ENCODE measurements at places on chromosomes 7 and 10.

DNA sequence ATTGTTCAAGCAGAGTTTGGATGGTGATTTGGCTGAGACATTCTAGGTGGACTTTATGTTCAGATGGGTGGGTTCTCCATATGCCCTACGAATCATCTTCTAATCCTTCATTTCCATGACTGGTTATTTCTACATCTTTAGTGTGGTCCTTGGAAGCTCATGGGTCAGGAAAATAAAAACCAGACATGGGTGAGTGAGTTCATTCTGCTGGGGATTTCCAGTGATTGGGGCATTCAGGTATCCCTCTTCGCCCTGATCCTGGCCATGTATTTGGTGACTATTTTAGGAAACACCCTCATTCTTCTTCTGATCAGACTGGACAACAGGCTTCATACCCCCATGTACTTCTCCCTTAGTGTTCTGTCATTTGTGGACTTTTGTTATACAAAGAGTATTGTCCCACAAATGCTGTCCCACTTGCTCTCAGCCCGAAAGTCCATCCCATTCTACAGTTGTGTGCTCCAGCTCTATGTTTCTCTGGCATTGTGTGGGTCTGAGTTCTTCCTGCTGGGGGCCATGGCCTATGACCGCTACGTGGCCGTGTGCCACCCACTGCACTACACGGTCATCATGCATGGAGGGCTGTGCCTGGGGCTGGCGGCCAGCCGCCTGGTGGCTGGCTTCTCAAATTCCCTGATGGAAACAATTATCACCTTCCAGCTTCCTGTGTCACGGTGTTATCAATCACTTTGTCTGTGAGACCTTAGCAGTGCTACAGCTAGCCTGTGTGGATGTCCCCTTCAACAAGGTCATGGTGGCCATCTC is 19.2 kb upstream of the OR6B1 start:
- no peak for DNase-seq

GRCh38 chr10:80421050-80421706 is 12.8 kb downstream of the PRXL2A start:
- no peak for DNase-seq

DNA sequence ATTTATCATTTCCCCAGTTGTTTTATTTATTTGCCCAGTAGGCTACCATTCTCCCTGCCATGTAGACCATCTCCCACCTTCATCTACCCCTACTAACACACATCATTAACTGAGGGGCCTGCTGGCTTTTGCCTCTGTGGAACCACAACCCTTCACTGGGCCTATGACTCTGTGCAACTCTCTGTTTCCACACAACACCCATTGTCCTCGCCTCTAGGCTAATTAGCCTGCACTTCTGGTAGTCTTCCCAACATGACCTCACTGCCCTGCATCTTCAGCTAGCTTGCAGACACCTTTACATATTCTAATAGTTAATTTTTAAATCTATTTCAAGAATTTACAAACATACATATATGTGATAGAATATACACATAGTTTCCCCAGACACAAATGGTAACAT is 7.5 kb downstream of the ANKIB1 start:
- no peak for DNase-seq

DNA sequence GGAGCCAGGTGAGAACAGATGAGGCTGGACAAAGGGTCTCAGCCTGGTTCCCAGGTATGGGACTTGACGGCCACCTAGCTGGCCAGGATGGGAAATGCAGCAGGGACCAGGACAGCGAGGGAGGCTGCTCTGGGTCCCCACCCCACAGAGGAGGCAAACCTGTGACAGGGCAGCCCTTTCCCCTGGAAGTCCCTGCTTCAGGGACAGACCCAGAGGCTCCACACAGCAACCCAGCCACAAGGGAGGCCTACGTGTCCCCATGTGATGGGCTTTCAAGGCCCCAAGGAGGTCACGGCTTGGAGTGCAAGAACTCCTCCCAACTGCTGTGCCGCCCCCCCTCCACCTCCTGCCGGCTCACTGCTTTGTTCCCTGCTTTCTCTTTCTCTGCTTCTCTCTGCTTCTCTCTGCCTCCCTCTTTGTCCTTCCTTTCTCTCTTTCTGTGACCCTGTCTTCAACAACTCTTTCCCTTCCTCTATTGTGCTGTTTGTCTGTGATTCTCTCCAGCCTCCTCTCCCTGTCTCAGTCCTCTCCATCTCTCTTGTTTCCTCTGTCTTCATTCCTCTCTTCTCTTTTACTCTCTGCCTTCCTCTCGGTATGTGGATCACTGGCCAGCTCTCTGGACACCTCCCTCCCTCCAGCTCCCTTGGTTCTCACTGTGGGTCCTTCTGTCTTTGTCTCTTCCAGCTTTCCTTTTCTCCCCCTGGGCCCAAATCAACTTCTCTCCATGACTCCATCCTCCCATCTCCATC is 9.6 kb upstream of the EIF5AL1 start:
- no peak for DNase-seq

DNA sequence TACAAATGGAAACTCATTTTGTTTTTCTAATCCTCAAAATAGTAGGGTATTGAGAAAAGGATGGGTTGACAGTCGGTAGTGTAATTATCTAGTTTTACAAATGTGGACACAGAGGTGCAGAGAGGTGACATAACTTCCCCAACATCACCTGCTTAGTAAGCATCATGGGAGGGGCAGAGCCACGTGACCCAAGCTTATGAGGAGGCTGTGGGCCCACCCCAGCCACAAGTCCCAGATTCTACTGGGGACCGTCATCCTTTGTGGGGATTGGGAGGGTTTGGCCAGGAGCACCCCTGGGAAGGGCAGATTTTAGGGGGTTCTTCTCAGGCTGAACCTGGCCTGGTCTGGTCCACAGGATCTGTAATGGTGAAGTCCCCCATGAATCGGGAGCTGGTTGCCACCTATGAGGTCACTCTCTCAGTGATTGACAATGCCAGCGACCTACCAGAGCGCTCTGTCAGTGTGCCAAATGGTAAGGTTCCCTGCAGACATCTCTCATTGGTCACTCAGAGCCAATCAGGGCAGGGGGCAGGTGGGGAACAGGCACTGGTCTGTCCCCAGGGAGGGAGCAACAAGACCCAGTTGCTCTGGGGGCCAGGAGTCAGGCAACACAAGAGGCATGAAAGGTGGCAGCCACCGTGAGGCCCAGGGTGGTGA is 23.6 kb upstream of the VSIR start:
- no peak for DNase-seq

GRCh38 chr10:78017856-78018255 is 11.5 kb downstream of the POLR3A start:
- DNase-seq = no peak

DNA sequence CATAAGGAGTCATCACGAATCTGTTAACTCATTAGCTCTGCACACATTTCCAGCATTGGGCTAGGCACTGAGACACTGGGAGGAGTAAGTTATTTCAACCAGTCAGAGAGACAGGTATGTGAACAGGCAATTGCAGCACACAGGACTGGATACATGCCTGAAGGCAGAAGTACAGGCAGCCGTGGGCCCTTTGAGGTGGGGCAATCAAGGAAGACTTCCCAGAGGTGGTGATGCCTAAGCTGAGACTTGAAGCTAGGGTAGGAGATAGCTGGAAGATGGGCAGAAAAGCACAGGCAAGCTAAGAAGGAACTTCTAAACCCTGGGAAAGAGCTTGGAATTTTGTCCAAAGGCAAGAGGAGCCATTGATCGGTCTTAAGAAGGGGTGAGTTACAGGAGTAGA is 249.7 kb downstream of the EMX2 start:
- no peak for DNase-seq

- DNase-seq = no peak
Measured at GRCh38 chr10:25068152-25069058, 52.0 kb downstream of the THNSL1 start.

DNA sequence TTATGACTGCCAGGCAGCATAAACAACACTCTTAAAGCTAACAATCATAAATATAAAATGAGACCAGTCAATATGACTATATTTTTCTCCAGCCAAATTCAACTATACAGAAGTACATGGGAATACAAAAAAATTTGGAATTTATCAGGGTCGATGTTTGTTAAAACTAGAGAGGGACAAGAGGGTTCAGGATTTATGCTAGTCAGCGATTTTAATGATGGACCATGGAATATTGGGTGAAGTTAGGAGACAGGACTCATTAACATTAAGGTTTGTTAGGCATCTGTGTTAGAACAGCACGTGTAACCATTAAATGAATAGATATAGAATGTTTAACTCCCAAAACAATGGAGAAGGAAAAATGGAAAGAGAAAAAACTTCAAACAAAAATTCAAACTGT is 146.2 kb downstream of the SEM1 start:
- no peak for DNase-seq

- no peak for DNase-seq
Measured at GRCh38 chr7:37432281-37432920, 16.3 kb downstream of the ELMO1 start.

- DNase-seq = no peak
Measured at GRCh38 chr7:20153999-20154398, 63.2 kb downstream of the MACC1 start.

DNA sequence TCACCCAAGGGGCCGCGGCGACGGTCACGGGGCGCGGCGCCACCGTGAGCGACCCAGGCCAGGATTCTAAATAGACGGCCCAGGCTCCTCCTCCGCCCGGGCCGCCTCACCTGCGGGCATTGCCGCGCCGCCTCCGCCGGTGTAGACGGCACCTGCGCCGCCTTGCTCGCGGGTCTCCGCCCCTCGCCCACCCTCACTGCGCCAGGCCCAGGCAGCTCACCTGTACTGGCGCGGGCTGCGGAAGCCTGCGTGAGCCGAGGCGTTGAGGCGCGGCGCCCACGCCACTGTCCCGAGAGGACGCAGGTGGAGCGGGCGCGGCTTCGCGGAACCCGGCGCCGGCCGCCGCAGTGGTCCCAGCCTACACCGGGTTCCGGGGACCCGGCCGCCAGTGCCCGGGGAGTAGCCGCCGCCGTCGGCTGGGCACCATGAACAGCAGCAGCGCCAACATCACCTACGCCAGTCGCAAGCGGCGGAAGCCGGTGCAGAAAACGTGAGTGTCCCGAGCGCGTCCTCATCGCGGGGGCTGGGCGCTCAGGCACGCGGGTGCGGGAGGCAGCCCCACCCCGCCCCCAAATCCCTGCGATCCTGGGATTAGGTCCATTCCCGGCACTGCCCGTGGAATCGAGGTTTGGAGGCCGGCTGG is 509 bp downstream of the AHR start:
- DNase-seq = no peak

- DNase-seq = no peak
Measured at GRCh38 chr7:94087664-94088352, 83.7 kb upstream of the BET1 start.

- DNase-seq = no peak
Measured at GRCh38 chr7:4037877-4038276, 644.2 kb upstream of the FOXK1 start.

- no peak for DNase-seq
Measured at GRCh38 chr7:116193329-116194087, 16.8 kb upstream of the TES start.

DNA sequence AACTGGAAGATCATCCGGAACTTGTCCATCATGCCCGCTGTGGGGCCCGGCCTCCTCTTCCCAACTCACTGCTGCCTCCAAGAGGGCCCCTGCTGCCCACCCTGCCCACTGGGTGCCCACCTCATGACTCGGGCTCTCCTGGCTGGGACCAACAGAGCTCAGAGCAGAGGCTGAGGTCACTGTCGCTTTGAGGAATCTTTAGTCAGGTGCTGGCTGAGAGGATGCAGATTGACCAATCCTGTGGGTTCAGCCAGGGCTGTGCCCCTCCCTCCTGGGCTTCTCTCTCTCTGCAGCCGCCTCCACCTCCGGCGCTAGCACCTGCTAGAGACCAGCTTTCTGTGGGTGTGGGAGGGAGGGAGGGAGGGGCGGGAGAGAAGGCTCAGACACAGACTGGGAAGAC is at the start of gene CALHM1:
CALHM1 (minus strand) TSS at position 181 of the 400 bp plus-strand sequence; CDS start at position 32, 149 bp downstream.
- no peak for DNase-seq

DNA sequence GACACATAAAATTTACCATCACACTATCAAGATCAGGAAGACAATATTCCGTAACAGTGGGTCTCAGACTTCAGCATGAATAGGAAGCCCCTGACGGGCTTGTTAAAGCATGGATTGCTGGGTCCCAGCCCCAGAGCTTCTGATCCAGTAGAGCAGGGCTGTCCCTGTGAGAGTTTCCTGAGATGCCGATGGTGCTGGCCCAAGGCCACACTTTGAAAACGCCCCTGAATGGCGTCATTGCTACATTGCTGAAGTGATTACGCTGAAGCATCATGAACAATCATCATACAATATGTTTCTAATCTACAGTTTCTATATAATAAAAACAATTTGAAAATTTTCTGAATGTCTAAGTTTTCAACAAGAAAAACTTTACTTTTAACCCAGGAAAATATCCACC is 38.0 kb upstream of the TMEM72 start:
- no peak for DNase-seq

GRCh38 chr7:131071786-131072504 is 255.7 kb upstream of the MKLN1 start:
- DNase-seq = no peak

DNA sequence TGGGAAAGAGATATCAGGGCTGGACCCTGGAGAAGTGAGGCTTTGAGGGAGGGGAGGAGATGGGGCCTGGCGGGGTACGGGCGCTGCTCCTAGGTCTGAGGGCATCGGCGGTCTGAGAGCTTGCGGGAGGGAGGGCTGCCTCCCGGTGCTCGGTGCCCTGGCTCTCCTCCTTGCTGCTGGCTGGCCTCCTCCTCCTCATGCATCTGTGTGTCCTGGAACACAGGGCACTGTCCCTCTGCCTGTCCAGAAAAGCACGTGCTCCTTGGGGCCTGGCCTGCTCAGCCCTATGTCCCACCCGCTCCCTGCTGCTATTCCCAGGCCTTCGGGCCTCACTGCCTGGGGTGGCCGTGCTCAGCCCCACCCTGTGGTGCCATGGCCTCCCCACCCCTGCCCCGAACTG is 166.9 kb downstream of the RNF216 start:
- DNase-seq = no peak

- no peak for DNase-seq
Measured at GRCh38 chr10:86203162-86203905, 163.3 kb downstream of the GRID1 start.

GRCh38 chr10:133187091-133187905 is 27.3 kb downstream of the KNDC1 start:
- DNase-seq = no peak

DNA sequence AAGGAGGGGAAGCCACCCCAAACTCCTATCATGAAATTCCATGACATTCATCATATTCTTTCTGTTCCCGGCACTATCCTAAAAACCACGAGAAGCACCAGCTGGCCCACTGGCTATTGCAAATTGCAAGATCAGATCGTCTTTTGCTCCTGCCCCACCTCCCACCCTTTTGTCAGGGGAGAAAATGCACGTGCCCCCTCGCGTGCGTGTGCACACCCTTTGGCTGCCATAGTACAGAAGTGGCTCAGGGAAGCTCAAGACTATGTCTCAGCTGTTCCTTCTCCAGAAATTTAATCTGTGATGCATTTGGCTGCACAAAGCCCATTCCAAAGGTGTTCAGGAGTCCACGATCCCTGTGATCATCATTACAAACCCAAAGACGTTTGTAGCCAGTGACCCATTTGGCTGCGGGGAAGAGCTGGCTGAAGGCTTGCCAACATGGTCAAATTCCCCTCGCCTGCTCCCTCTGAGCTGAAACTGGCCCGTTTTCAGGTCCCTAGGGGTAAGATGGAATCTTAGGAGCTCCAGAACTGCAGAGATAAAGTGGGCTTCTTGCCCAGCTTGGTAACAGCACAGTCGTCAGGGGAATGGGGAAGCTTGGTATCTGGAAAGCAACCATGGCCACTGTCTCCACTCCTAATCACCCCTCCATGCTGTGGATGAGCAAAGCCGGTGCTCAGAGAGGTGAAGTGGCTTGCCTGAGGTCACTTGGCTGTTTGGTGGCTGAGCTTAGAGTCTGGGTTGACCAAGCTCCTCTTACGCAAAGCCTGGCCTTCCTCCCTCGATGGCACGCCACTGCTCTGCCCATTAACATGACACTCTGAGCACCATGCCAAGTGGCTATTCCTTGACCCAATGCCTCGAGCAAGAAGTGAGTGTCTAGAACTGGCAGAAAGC is 155.4 kb downstream of the NEURL1 start:
- DNase-seq = no peak

Measured in NCI-H1417 treated with DMSO at 0.1 percent for 48 hours (cell line).